ENCODE measurements at places on chromosomes 6 and 20.
A peak's percentile ranks its signal among the peaks of the same experiment; 100 is the strongest.

GRCh38 chr20:36919715-36920333 lies 31.7 kb downstream of the SAMHD1 start:
- H3K27me3 ChIP-seq, result no peaks in the 10 kb centered on the region
- H3K27ac ChIP-seq, result no peak overlapping the region
- peak; percentile 14 for DNase-seq
- no peak overlapping the region for H3K4me3 ChIP-seq
- H3K4me1 ChIP-seq, result no peaks in the 10 kb centered on the region

- DNase-seq, result no peak
- no peak overlapping the region for H3K27ac ChIP-seq
- no peaks in the 10 kb centered on the region for H3K27me3 ChIP-seq
- no peak overlapping the region for H3K4me3 ChIP-seq
Measured at GRCh38 chr6:4401408-4402368, 266.3 kb upstream of the ECI2 start.

- H3K4me3 ChIP-seq, result no peak overlapping the region
- no peaks in the 10 kb centered on the region for H3K27me3 ChIP-seq
- H3K36me3 ChIP-seq, result no peaks in the 10 kb centered on the region
- H3K4me1 ChIP-seq, result no peaks in the 10 kb centered on the region
Measured at GRCh38 chr6:20001286-20001685, 164.1 kb downstream of the ID4 start.

DNA sequence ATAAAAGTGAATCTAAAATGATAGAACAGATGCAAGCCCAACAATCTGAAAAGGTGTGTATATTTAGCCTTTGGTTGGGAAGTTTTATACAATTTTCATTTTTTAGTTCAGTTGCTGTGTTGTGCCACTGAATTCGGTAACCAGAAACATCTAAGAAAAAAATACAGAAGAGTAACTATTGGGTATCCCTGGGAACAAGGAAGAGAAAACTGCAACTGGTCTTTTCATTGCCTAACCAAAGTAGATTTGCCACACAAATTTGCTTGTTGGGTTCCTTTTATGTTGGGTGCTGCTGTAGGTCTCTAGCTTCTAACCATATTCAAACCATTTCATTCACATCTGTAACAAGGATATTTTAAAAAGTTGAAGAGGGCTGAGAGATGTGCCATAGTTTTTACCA lies 2.8 kb upstream of the TMEM30A start:
- no peak overlapping the region for H3K4me3 ChIP-seq
- H3K4me1 ChIP-seq, result no peaks in the 10 kb centered on the region
- peaks cover 4% of the 10 kb centered on the region for H3K36me3 ChIP-seq
- H3K27ac ChIP-seq, result no peak overlapping the region
- no peaks in the 10 kb centered on the region for H3K27me3 ChIP-seq

- H3K4me1 ChIP-seq, result no peaks in the 10 kb centered on the region
- H3K4me3 ChIP-seq, result no peak overlapping the region
- H3K36me3 ChIP-seq, result no peaks in the 10 kb centered on the region
- no peak overlapping the region for H3K27ac ChIP-seq
- DNase-seq, result no peak
- peaks cover 14% of the 10 kb centered on the region for H3K27me3 ChIP-seq
Measured at GRCh38 chr20:56587307-56588041, 41.6 kb upstream of the TFAP2C start.

GRCh38 chr6:38836585-38836984 lies 121.5 kb downstream of the DNAH8 start:
- no peaks in the 10 kb centered on the region for H3K4me1 ChIP-seq
- no peak overlapping the region for H3K27ac ChIP-seq
- DNase-seq, result no peak
- H3K4me3 ChIP-seq, result no peak overlapping the region
- no peaks in the 10 kb centered on the region for H3K36me3 ChIP-seq

GRCh38 chr6:89080281-89081128 lies at the start of gene PNRC1:
Gene PNRC1 (plus strand): TSS chr6:89080751. CDS start chr6:89080895, 144 bp downstream.
- H3K4me3 ChIP-seq, result peak within 1 kb of the TSS; percentile 92
- no peaks in the 10 kb centered on the region for H3K27me3 ChIP-seq
- H3K27ac ChIP-seq, result peak within 1 kb of the TSS; percentile 97
- H3K36me3 ChIP-seq, result peaks cover 35% of the 10 kb centered on the region
- peak; percentile 96 for DNase-seq

GRCh38 chr20:46523696-46524328 lies 10.5 kb upstream of the ZNF334 start:
- H3K36me3 ChIP-seq, result no peaks in the 10 kb centered on the region
- no peak overlapping the region for H3K27ac ChIP-seq
- no peaks in the 10 kb centered on the region for H3K27me3 ChIP-seq
- no peaks in the 10 kb centered on the region for H3K4me1 ChIP-seq

GRCh38 chr6:5968817-5969734 lies 37.6 kb downstream of the NRN1 start:
- H3K4me1 ChIP-seq, result peaks cover 10% of the 10 kb centered on the region
- H3K27ac ChIP-seq, result no peak overlapping the region
- no peaks in the 10 kb centered on the region for H3K36me3 ChIP-seq
- H3K27me3 ChIP-seq, result no peaks in the 10 kb centered on the region
- H3K4me3 ChIP-seq, result no peak overlapping the region

GRCh38 chr6:146543211-146543939 lies at the start of gene RAB32:
Gene RAB32 (plus strand): TSS chr6:146543833. CDS start chr6:146543872, 39 bp downstream.
- no peaks in the 10 kb centered on the region for H3K27me3 ChIP-seq
- DNase-seq, result peak; percentile 89
- H3K4me3 ChIP-seq, result peak within 1 kb of the TSS; percentile 90
- H3K4me1 ChIP-seq, result peaks cover 32% of the 10 kb centered on the region

DNA sequence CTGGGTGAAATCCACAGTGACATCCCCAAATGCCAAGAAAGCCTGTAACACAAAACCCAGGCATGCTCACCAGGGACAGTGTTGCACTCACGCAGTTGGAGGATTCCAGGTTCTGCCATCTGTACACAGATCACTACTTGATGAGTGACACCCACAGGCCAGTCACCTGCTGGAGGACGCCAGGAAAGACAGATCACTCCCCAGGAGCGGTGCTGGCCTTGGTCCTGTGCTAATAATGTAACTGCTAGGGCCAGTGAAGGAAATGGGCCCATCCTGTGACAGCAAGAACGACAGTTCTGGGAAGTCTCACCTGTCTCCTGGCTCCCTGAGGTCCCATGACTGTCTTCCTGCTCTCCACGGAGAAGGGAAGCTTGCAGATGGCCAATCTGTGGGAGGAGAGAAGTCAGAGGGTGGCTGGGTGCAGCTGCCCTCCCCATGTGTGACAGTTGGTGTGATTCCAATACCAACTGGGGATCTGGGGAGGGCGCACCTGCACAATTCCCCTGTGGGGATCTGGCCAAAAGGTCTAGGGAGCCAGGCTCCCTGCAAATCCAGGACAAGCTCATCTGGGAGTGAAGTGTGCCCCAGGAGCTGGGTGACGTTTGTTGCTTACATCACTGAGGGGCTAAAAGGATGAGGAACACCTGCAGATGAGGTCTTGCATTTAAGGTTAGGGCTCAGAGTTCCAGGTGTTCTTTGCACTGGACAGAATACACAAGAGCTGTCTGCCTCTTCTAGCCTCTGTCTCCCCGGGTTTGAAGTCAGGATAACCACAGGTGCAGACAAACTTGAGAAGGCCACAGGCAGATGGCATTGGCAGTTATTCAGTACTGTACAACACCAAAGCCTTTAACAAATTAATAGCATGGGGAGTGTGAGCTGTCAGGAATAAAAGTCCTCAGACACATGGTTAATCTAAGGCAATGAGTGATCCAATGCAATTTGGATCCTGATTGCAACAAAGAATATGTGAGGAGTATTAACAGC lies 10.3 kb downstream of the ZNF337 start:
- H3K27ac ChIP-seq, result no peak overlapping the region
- H3K27me3 ChIP-seq, result no peaks in the 10 kb centered on the region
- H3K4me3 ChIP-seq, result no peak overlapping the region
- no peaks in the 10 kb centered on the region for H3K36me3 ChIP-seq

DNA sequence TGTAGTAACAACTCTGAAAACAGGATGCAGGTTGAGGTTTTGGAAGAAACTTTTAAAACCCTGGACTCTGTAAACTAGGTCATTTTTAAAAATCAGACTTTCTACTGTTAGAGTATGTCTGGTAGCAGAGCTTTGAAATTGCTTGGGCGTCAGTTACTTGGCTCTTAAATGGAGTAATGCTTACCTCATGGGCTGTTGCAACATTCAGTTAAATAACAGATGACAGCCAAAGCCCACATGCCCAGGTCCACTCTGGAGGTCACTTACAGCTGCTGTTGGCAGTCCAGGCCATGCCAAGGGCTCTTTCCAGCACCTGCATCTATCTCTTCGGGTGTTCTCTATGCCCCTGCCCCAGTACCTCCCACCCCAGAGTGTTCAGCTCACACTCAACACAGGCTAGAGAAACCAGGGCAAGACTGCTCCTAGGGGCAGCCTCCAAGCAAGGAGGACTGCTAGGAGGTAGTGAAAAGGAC lies 96.4 kb downstream of the BANF2 start:
- no peak overlapping the region for H3K27ac ChIP-seq
- DNase-seq, result no peak
- no peaks in the 10 kb centered on the region for H3K36me3 ChIP-seq
- H3K4me1 ChIP-seq, result peaks cover 26% of the 10 kb centered on the region
- H3K27me3 ChIP-seq, result no peaks in the 10 kb centered on the region
- no peak overlapping the region for H3K4me3 ChIP-seq

DNA sequence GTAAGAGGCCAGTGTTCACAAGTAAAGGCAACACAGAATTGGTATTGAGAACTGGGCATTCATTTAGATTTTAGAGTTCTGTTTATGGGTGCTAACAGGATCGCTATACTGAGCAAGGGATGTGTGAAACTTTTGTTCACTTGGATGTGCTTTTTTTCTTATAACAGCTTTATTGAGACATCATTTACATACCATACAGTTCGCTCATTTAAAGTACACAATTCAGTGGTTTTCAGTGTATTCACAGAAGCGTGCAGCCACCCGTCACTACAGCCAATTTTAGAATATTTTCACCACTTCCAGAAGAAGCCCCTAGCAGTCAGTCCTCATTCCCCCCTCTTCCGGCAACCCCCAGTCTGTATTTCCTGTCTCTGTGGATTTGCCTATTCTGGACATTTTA lies 48.7 kb downstream of the GFRA4 start:
- H3K27me3 ChIP-seq, result no peaks in the 10 kb centered on the region
- no peak for DNase-seq
- no peaks in the 10 kb centered on the region for H3K36me3 ChIP-seq
- H3K4me1 ChIP-seq, result peaks cover 6% of the 10 kb centered on the region
- H3K27ac ChIP-seq, result no peak overlapping the region
- no peak overlapping the region for H3K4me3 ChIP-seq

DNA sequence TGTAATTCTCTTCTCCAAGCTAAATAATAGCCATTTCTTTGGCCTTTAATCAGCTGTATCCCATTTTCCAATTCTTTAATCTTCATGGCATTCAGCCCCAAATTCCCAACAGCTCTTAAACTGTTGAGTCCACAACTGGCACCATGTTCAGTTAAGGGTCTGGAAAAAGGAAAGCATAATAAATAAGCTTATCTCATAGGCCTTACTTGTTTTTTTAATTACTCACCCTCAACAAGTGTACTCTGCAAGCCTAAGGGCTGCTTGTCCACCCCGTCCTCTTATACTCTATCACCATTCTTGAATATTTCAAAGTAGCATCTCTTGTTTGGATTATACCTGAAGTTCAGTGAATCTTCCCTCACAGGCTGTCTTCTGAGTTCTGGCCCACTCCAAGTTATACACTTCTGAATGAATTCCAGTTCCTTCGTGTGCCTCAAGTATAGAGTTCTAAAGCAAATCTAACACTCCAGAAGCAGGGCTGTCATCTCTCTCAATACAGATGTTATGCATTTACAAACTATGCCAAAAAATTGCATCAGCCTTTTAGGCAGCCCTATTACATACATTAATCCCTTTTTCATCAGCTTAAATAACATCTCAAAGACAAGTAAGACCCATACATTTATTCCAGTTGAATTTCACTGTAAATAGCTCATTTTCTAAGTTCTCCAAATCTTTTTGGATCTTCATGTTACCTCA lies 98.7 kb downstream of the COL21A1 start:
- no peaks in the 10 kb centered on the region for H3K4me1 ChIP-seq
- H3K36me3 ChIP-seq, result no peaks in the 10 kb centered on the region
- no peak for DNase-seq
- H3K27me3 ChIP-seq, result no peaks in the 10 kb centered on the region

DNA sequence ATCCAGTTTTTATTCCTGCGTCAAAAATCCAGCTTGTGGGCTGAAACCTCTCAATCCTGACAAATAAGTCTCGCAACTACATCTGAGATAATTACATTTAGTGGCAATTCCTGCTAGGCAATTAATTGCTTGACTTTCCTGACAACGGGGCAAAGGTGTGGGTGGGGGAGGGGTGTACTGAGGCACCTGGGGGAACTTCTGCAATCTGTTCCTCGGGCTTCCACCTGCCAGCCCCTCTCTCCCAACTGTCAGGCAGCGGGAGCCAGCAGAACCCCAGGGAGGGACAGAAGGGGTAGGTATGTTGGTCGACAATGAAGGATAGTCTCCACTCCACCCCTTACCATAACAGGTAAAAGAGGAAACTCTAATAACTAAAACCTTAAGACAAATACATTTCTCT lies 6.8 kb downstream of the C6orf52 start:
- no peak for DNase-seq
- H3K27ac ChIP-seq, result no peak overlapping the region
- H3K27me3 ChIP-seq, result peaks cover 3% of the 10 kb centered on the region
- H3K4me3 ChIP-seq, result no peak overlapping the region
- H3K4me1 ChIP-seq, result no peaks in the 10 kb centered on the region

- peaks cover 10% of the 10 kb centered on the region for H3K4me1 ChIP-seq
- H3K27ac ChIP-seq, result no peak overlapping the region
- H3K4me3 ChIP-seq, result no peak overlapping the region
- DNase-seq, result no peak
- H3K27me3 ChIP-seq, result peaks cover 96% of the 10 kb centered on the region
Measured at GRCh38 chr20:63017826-63018411, 11.2 kb upstream of the BHLHE23 start.

DNA sequence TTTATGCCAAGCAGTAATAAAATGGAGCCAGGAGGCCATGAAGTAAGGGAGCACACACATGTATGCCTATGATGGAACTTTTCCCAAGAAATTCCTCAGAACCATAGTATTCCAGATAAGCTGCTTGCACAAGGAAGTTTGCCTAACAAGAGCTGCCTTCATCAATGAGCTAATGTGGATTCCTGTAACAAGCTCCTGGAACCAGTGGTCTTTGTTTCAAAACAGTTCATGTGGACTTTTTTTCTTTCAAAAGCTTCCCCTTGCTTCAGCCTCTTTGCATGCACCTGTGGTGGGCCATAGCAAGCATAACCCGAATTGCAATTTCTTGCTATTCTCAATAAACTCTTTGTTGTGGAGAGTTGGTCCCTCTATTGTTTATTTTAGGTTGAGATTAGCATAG lies 359.6 kb downstream of the UTRN start:
- H3K27ac ChIP-seq, result no peak overlapping the region
- H3K27me3 ChIP-seq, result no peaks in the 10 kb centered on the region
- H3K36me3 ChIP-seq, result no peaks in the 10 kb centered on the region
- H3K4me1 ChIP-seq, result no peaks in the 10 kb centered on the region

DNA sequence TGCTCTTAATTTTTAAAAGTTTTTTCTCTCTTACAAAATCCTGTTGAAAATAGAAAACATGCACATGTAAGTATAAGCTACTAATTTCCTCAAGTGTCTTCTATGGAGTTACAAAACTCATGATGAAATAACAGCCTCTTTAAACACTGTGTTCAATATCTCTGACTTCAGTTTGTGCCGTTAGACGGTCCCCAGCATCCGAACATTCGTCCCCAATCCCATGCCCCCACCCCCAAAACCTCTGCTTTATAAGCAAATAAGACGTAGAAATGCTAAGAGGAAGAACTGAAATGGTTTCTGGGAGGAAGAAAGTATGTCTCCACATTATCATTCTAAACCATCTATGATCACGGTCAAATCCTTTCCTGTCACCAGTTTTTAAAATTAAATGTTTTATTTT lies 31.7 kb upstream of the MYB start:
- H3K27ac ChIP-seq, result no peak overlapping the region
- no peak overlapping the region for H3K4me3 ChIP-seq
- H3K27me3 ChIP-seq, result no peaks in the 10 kb centered on the region
- H3K36me3 ChIP-seq, result no peaks in the 10 kb centered on the region

Data from SJSA1 (cell line).